SJSA1 (cell line): ENCODE measurements at places on chromosomes 13 and 19. TPM values are rescaled to one million over a fixed set of nuclear protein-coding genes. Genes with fewer than 3 reads are reported as not detected.

TBXA2R gene
- not detected in 2 replicates for total RNA-seq

CACNG7 gene
- not detected in 2 replicates for total RNA-seq

ATP4A gene
- not detected in 2 replicates for total RNA-seq

ZNF99 gene
- total RNA-seq: not detected in 2 replicates

PODNL1 gene
- 0.53 TPM in 1 of 2 replicates, not detected in the other for total RNA-seq

CD33 gene
- total RNA-seq: not detected in 2 replicates

DNA sequence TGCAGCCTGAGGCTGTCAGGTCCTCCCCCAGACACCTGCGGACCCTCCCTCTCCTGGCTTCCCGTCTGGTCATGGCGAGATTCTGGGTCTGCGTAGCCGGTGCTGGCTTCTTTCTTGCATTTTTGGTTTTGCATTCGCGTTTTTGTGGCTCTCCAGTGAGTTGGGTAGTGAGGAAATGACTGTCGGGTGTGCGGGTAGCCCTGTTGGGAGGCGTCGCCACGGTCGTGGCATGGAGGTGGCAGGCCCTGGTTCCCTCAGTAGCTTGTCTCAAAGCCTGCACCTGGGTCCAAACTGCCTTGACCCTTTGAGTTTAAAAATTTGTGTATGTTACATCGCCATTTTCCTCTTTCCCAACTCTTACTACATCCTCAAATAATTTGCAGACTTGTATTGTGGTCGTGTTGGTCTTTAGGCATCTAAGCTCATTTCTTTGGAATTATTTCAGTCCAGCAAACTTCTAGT, 344 bp downstream of the NHLRC3 start:
- no peaks in the 10 kb centered on the region for H3K27me3 ChIP-seq
- H3K4me3 ChIP-seq: peak overlapping the region; percentile 81
- H3K4me1 ChIP-seq: peaks cover 7% of the 10 kb centered on the region; the same call in 1 of the 2 replicates
- peak overlapping the region; percentile 42; the same call in 1 of the 2 replicates for H3K27ac ChIP-seq
- no peak for DNase-seq

- H3K4me1 ChIP-seq: no peaks in the 10 kb centered on the region
- no peaks in the 10 kb centered on the region for H3K27me3 ChIP-seq
- no peak overlapping the region for H3K4me3 ChIP-seq
- peak; percentile 38 for DNase-seq
- H3K36me3 ChIP-seq: peaks cover 71% of the 10 kb centered on the region
Measured at GRCh38 chr19:18903156-18904037, 7.4 kb upstream of the CERS1 start.

DNA sequence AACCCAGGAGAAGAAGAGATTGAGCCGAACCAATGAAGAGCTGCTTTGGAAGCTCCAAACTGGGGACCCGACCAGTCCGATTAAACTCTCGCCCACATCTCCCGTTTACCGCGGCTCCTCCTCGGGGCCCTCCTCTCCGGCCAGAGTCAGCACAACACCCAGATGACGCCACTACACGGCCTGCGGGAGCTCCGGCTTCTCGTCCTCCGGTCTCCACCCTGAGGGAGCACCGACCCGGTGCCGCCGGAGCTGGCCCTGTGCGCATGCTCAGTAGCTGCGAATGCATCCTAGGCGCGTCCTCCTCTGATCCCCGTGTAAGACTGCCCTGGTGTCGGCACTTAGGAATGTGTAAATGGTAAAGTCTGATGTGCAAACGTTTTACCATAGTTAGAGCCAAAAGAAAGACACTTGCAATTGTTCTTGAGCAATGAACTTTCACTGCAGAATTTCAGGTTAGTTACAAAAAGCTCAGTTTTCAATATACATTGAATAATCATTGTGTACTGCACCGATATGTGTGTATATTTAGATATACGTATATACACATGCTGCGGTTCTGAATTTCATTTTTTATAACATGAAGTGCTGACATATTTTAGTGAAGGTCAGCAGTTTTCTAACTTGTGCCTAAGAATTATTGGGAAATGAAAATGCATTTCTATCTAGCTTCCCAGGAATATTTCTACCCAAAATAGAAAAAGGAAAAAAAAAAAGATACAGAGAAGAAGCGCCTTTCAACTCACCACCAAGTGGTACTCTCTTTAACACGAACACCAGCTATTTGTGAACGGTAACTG, 92.2 kb downstream of the SLC7A1 start:
- H3K27me3 ChIP-seq: no peaks in the 10 kb centered on the region
- no peak overlapping the region for H3K27ac ChIP-seq
- H3K4me1 ChIP-seq: 0 out of 2 replicates have a peak, but pooled peaks cover 4% of the 10 kb centered on the region
- peaks cover 4% of the 10 kb centered on the region; the same call in 1 of the 2 replicates for H3K36me3 ChIP-seq

- H3K36me3 ChIP-seq: no peaks in the 10 kb centered on the region
- DNase-seq: no peak
- H3K27me3 ChIP-seq: no peaks in the 10 kb centered on the region; the same call in 1 of the 2 replicates
Measured at GRCh38 chr13:74576420-74576819, 442.2 kb upstream of the KLF12 start.

GRCh38 chr13:110194451-110194850, 112.5 kb downstream of the COL4A1 start:
- H3K36me3 ChIP-seq: peaks cover 83% of the 10 kb centered on the region
- H3K27ac ChIP-seq: no peak overlapping the region
- no peaks in the 10 kb centered on the region; the same call in none of the 2 replicates for H3K4me1 ChIP-seq
- no peak overlapping the region for H3K4me3 ChIP-seq
- no peak for DNase-seq
- no peaks in the 10 kb centered on the region for H3K27me3 ChIP-seq

DNA sequence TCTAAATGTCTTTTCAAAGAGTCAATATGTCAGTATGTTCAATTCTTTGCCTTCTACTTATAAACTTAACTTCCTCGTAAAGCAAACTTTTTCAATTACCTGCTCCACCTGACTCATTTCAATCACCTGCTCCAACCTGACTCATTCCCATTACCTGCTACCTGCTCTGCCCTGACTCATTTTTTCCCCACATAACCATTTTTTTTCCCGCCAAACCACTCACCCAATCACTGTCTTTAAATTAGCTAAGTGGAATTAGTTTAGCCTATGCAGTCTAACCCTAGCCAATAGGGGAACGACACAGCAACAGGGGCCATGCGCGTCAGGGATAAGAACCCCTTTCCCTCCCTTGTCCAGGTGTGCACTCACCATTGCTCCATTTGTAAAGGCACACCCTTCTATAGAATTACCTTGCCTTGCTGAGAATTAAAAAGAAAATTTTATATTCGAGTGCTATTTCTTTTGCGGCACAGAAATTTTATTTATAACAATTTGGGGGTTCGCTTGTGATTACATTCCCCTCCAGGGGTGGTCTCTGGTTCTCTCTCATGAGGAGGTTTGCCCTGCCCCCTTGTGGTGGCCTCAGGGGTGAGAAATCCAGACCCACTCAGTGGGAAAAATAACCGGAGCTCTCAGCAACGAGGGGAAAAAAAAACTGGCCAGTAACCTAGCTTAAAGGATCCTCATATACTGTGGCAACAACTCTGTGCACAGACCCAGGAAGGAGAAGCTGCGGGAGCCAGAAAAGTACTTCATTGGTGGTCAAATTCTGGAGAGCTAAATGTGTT, 193.1 kb downstream of the ZNF486 start:
- H3K27ac ChIP-seq: no peak overlapping the region
- no peaks in the 10 kb centered on the region for H3K27me3 ChIP-seq
- H3K36me3 ChIP-seq: no peaks in the 10 kb centered on the region
- no peaks in the 10 kb centered on the region for H3K4me1 ChIP-seq

DNA sequence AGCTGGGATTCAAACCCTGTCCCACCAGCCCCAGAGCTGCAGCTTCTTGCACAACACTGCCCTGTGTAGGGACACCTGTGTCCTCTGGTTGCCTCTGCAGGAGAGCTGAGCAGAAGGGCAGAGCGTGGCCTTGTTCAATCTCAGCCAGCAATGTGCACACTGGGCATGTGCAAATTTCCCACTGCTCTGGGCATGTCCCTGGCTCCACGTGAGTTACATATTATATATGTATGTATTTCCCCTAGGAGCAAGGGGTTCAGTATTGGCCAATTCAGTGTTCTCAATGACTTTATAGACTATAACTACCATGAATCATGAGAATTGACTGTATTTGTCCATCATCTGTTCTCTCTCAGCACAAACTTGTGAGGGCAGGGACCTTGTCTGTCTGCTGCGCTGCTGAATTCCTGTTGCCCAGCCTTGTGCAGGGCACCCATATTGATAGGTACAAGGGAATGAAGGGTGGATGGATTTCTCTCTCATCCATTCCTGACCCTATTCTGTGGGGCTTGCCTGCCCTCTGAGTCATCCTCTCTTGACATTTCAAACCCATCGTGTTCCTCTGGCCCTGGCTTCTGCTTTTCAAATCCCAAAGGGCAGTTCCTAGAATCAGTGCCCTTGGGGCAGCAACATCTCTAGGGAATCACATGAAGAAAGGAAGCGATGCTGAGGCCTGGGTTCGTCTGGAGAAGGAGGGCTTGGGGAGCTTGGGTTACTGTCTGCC, 69.7 kb downstream of the ERICH6B start:
- no peak for DNase-seq
- no peaks in the 10 kb centered on the region for H3K36me3 ChIP-seq
- H3K27me3 ChIP-seq: no peaks in the 10 kb centered on the region
- H3K4me1 ChIP-seq: no peaks in the 10 kb centered on the region

DNA sequence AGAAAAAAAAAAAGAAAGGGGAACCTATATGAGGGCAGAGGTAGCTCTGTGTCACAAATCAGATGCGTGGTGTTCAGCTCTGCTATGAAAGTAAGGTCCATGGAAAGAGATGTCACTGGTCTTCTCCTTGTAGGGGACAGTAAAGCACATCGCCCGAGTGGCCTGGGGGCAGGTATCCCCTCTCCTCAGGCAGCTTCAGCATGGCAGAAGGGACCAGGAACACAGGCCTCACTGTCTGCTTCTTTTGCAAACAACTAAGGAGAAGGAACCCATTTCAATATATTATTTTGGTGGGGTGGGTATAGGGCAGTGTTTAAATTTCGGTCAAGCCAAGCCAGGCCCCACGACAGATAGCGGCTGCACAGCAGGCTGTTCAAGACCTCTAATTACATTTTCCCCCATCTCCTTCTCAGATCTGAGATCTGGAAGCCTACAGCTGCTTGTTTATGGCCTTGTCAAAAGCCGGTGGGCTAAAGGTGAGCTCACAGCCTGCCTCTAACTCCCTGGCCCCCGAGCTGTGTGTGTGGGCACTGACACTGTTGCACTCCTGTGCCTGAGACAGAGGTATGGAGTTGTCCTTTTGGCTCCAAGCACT, 72.8 kb downstream of the HSPH1 start:
- H3K4me3 ChIP-seq: no peak overlapping the region
- H3K27ac ChIP-seq: no peak overlapping the region
- no peak for DNase-seq
- no peaks in the 10 kb centered on the region for H3K4me1 ChIP-seq
- H3K36me3 ChIP-seq: no peaks in the 10 kb centered on the region

GRCh38 chr19:11494634-11495285, 10.9 kb downstream of the ZNF653 start:
- H3K4me3 ChIP-seq: no peak overlapping the region
- no peaks in the 10 kb centered on the region for H3K27me3 ChIP-seq
- H3K4me1 ChIP-seq: no peaks in the 10 kb centered on the region
- no peak overlapping the region for H3K27ac ChIP-seq
- DNase-seq: no peak

DNA sequence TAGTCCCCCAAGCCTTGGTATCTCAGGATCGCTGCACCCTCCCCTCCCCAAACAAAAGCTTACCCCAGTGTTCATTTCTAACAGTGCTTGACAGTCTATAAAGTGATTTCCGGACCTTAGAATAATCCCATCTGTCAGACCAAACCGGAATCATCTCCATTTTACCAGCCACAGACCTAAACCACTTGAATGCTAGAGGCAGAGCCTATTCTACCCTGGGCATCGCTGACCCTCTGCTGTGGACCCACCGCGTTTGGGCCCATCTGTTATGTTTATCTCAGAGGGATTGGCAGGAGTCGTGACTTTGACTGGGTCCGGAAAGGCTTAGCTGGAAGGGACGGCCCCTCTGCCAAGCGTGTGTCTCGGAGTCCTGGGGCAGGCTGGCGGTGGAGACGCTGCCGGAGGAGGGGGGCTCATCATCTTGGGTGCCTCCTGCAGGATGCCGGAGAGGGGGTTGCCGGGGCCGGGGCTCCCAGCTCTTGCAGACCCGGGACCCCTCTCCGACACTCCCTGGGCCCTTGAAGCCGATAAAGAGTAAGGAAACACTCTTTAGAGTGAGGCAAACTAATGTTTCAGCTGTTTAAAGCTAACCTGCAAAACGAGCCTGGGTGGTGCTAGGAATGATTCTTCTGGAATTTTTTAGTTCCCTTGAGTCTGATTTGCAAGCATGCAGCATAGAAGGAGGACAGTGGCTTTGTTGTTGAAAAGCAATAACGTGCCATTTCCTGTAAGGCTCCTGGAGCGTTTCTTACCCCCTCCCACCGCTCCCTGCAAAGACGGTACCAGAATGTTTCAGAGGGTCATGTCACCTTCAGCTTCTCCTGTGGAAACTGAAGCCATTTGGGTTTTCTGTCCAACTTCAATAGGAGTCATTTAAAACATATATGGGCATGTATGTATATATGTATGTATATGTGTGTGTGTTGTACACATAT, 1.3 kb downstream of the SLC25A42 start:
- H3K4me3 ChIP-seq: peak overlapping the region; percentile 59
- H3K4me1 ChIP-seq: peaks cover 16% of the 10 kb centered on the region
- no peak for DNase-seq
- no peaks in the 10 kb centered on the region for H3K27me3 ChIP-seq

DNA sequence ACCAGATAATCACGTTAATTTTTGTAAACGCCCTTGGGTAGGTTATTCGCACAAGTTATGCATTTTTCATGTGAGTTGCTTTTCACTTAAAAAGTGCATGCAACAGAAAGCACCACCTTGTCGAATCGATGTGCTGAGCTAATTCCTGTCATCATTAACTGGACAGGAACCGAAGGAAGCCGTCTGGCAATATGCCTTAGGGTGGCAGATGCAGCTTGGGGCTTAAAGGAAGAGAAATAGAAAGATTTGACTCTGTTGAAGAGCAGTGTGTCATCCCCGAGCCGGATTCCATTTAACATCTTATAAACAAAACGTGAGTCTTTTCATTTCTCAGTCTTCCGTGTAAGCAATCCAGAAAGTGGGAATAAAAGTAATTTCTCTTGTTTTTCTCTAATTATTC, 70.0 kb downstream of the ATP11A start:
- H3K4me3 ChIP-seq: no peak overlapping the region
- no peaks in the 10 kb centered on the region for H3K27me3 ChIP-seq
- H3K4me1 ChIP-seq: no peaks in the 10 kb centered on the region
- H3K27ac ChIP-seq: no peak overlapping the region
- DNase-seq: no peak

DNA sequence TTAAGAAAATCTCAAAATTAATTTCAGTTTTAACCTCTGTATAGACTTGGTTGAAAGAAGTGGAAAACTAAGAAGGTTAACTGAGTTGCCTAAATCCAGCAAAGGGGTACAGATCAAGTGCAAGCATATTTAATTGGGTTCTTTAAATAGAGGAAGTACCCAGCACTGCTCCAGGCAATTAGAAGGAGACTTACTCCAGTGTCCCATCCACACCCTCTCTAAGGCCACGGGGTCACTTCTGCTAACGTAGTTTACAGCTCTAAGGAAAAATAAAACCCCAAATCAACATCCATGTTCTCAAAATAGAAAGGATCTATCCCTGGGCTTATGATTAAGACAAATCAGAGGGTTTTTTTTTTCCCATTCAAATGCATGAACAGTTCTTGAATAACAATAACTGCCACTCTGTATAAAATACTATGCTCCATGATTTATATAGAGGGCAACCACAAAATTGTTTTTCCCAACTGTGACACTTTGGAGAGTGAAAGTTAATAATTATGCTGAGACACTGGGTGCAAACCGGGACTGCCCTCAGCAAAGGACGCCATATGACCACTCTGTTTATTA, 4.6 kb downstream of the FRY start:
- peaks cover 18% of the 10 kb centered on the region for H3K4me1 ChIP-seq
- no peaks in the 10 kb centered on the region; the same call in 1 of the 2 replicates for H3K27me3 ChIP-seq
- H3K27ac ChIP-seq: no peak overlapping the region
